Cardiac fibroblast (primary cell): ENCODE measurements at places on chromosomes 7 and 10.

GRCh38 chr10:86400705-86401587 is 34.4 kb upstream of the GRID1 start:
- peak; percentile 38 for DNase-seq

DNA sequence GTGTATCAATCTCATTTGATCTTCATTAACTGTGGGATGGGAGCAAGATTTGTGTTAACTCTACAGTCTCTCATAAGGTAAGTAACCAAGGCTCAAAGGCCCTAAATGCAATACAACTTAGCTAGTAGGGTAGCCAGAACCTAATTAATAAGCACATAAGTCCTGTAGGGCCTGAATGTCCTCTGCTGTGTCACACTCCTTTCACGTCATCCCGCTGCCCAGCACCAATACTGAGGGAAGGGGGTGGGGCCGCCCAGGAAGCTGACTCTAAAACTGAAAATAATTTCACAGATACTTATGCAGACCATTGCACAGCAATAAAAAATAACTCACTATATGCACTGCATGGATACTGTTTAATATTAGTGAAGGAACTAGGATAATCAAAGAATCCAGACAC is 13.7 kb downstream of the CCDC6 start:
- DNase-seq: no peak

DNA sequence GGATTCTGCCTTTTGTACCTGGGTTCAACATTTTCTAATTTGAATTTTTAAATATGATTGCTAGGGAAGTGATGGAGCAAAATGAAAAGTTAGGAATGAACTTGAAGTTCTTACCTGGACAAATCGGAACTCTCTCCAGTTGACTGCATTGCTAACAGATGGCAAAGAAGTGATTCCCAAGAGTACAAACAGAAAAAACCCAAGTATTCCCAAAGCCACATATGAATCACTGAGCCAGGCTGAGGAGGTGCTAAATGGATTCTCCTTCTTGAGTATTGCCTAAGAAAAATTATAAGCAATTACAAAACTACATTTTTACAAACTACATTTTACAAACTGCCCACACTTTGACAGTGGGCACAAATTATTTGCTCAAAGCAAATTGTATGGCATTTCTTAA is 25.9 kb downstream of the STEAP4 start:
- no peak for DNase-seq

DNA sequence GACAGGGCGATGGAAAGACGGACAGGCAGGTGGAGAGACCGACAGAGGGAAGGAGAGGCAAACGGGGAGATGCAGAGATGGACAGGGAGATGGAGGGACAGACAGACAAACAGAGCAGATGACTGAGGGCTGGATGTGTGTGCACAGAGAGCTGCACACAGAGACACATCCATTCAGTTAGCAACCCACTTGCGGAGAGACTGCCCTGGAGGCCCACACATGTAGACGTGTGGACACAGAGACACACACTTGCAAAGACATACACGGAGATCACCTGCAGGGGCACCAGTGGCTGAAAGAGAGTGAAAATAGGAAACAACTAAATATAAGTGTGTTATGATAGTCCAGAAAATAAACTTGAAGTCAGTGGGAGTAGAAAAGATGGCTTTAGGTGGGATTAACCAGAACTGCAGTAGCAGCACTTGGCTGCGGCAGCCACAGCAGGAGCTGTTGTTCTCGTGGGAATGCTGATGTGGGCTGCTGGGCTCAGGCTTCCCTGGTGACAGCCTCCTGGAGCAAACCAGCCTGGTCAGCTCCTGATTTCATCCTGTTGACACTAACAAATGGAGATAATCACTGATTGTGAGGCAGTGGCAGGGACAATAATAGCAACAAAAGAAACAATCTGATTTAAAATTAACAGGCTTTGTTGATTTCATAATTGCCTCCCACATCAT is 134.1 kb downstream of the CCNY start:
- DNase-seq: peak; percentile 49

DNA sequence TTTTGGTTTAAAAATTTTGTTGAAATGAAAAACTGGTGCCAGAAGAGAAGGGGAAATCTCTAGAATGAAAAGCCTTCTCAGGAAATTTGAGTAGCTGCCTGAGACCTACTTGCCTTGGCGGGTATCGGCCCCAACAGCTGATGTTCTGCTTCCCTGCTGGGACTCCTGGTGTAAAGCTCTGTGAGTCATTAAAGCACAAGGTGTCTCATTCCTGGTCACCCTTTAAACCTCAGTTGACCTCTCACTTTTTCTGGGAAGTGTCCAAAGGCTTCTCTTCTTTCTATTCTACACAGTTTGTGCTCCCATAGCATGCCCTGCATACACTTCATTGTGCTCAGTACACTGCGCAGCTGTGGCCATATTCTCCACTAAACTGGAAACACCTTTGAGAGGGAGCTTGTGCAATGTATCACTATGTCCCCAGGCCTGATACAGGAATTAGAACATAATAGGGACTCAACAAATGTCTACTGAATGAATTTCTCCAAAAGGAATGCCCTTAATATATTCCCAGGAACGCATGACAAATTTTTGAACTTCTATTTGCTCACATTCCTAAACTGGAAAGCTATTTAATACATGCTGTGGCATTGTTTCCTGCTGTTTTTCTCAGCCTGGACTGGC is 303.9 kb downstream of the SDHAF3 start:
- DNase-seq: no peak

DNA sequence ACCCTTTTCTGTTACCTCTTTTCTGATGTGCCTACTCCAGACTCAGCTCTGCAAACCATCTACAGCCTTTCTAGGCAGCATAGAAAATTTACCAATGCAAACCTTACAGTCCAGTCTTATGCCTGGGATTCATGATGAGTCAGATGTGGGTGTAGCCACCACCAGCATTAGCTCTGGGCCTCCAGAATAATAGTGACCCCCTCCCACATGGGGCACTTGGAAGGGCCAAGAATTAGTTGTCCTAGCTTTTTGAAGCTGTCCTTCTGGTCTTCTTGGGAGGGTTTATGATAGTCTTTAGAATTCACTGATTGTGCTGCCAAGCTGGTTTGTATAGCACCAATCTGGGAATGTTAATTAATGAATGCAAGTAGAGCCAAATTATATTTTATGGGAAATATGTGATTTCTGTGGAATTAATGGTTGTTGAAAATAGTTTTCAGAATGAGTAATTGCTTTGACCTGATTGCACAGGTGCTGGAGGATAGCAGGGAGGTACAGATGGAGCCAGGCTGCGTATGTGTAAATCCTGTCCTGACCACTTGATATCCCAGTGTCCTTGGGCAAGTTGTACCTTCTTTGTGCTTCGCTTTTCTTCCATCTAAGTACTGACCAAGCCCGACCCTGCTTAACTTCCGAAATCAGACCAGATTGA is 94.8 kb downstream of the CPED1 start:
- peak; percentile 89 for DNase-seq

DNA sequence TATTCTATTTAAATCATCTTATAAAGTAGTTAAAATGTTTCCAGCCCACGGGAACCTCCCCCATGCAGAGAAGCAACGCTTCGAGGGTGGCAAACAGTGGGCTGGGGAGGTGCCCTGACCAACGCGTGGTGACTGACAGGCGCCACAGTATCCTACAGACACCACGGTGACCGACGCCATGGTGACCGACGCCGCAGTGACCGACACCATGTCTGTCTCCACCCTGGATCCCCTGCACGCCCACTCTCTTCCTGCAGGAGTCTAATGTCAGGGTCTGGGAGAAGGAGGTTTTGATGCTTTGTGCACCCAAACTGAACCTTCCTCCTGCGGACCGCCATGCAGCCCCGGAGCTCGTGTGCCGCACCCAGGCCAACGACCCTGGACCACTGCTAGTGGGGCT is 464.4 kb downstream of the PTPRN2 start:
- DNase-seq: no peak

DNA sequence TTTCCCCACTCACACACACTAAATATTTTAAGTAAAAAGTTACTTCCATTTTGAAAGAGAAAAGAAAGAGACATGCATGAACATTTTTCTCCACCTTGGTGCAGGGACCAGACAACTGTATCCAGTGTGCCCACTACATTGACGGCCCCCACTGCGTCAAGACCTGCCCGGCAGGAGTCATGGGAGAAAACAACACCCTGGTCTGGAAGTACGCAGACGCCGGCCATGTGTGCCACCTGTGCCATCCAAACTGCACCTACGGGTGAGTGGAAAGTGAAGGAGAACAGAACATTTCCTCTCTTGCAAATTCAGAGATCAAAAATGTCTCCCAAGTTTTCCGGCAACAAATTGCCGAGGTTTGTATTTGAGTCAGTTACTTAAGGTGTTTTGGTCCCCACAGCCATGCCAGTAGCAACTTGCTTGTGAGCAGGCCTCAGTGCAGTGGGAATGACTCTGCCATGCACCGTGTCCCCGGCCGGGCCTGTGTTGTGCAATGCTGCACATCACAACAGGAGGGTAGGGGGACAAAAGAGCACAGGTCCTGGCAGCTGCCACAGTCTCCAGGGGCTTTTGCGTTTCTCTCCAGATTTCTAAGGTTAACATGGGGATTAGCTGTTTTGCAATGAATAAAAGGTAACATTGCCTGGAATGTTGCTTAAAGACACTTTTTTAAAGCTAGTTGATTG is 146.5 kb downstream of the EGFR start:
- no peak for DNase-seq

DNA sequence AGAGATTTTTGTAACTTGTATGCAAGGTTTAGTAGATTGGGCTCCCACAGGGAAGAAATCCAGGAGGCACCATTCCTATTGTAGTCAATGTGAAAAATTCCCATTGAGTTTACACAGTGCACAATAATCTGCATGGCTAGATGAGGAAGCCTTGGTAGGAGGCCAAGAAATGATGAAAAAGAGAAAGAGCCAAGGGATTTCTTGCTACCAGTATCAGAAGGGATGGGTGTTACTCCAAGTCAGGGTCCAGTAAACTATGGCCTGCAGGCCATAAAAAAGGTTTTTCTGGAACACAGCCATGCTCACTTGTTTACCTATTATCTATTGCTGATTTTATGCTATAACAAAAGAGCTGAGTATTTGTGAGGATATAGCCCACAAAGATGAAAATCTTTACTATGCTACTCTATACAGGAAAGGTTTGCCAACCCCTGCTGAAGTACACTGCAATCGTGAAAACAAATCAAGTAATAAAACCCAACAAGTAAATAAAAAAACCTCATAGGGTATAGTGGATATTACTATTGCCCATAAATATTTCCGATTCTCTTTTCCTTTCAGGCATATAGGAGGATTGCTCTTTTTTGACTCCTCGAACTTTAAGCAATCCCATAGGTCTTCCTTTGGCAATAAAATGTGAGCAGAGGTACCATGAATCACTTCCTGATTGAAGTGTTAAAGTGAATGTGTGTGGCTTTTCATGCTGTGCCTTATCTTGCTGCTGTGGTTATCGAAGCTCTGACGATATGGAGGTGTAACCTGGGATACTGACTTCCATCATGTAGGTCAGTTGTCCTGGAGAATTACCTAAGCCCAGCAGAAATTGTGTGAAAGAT is 256.3 kb upstream of the MAGI2 start:
- DNase-seq: peak; percentile 46

GRCh38 chr10:100773646-100774045 is 28.3 kb downstream of the PAX2 start:
- no peak for DNase-seq

- DNase-seq: no peak
These were observed 66.4 kb downstream of the RAMP3 start for GRCh38 chr7:45223728-45224630.

GRCh38 chr10:124999433-125000365 is 57.8 kb downstream of the ZRANB1 start:
- peak; percentile 75 for DNase-seq

- no peak for DNase-seq
These were observed 2.4 kb downstream of the BRI3 start for GRCh38 chr7:98283887-98284222.

DNA sequence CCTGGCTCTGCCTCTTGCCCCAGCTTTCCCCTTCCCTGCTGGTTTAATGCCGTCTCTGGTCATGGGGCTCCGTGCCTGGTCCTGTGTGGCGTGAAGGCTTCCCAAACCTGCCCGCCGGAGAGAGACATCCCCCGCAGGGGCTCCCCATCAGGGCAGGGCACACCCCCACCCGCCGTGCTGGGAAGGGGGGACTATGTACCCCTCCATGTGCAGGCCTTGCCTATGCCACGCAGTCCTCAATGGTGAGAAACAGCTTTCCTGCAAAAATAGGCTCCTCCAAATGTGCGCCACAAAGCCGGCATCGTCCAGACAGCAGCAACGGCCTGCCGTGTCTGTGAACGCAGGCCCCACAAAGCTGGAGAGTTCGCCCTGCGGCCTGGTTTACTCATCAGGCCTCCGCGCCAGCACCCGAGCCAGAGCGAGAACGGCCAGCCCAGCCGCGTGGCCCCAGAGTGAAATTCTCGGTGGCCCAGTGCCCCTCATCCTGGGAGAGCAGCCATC is 313.4 kb downstream of the DNAJB6 start:
- no peak for DNase-seq

GRCh38 chr7:22597844-22598243 is 97.9 kb upstream of the STEAP1B start:
- DNase-seq: peak; percentile 97

GRCh38 chr10:17423632-17424186 is 30.7 kb downstream of the ST8SIA6 start:
- DNase-seq: no peak

GRCh38 chr7:20030417-20030816 is 186.8 kb downstream of the MACC1 start:
- DNase-seq: no peak

GRCh38 chr7:68005992-68006391 is 1009.4 kb downstream of the TYW1 start:
- DNase-seq: no peak

DNA sequence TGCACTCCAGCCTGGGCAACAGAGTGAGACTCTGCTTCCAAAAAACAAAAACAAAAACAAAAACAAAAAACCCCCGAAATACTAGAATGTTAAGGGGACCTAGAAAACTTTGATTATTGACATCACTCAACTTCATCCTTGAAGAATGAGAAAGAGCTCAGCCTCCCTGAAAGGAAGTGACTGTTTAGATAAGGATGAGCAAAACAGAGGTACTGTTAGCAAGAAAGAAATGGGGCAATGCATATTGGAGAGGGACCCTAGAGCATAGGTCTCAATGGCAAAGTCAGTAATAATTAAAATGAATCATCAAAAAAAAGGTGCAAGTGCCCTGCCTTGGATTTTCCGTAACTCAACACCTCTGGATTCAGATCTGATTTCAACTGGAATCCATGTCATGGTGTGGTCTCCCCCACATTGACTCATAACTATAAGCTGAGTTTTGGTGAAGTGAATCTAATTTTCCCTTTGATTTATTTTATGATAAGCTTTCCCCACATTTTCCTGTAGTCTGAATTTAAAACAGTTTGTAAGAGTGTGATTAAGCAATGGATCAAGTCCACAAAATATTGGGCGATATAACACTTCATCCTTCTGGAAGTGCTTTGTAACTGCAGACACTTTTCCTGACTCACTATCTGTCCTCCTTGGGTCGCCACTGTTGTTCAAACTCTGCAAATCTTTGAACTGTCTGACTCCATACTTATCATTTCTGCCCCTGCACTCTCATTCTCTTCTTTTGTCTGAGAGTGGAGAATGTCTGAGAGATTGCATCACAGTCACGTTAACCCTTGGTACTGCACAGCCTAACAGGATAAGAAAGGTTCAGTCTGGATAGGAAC is 224.8 kb upstream of the LYZL1 start:
- peak; percentile 53 for DNase-seq
